ENCODE measurements at places on chromosomes 6 and 20.

- H3K27ac ChIP-seq: no peak overlapping the region
- H3K27me3 ChIP-seq: no peaks in the 10 kb centered on the region
- H3K4me3 ChIP-seq: no peak overlapping the region
- H3K36me3 ChIP-seq: no peaks in the 10 kb centered on the region
Measured at GRCh38 chr20:58713801-58714339, 21.3 kb downstream of the NPEPL1 start.

DNA sequence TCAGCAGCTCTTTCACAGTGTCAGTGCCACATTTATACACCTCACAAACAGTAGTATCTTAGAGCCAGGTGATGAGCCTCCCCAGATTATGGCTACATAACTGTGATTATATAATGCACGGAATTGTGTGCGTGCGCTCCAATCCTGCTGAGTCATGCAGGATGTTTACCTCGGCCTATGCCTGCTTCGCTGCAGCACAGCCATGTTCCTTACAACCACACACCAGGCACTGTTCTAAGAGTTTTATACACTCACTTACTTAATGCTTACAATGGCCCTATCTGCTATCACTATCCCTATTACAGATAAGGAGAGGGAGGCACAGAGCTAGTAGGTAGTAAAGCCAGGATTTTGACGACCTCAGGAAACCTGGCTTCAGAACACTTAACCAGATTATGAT is 7.3 kb downstream of the ZKSCAN3 start:
- no peak overlapping the region for H3K27ac ChIP-seq
- peaks cover 6% of the 10 kb centered on the region for H3K4me1 ChIP-seq
- no peak overlapping the region for H3K4me3 ChIP-seq

DNA sequence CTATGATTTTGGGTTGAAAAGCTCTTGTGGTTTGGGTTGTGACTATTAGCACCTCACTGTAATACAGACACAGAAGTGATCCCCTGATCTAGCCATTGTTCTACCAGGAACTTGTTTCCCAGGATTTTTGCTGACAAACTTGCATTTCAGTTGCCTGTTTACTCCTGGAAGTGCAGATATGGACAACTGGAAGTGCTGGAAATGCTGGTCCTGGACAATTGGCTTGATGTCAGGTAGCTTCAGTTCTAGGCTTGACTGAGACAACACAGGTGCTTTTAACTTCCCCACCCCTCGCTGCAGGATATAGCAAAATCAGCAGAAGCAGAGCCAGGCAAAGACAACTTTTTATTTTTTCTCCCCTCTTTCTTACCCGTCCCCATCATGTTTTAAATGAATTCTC is 27.1 kb upstream of the FBXO30 start:
- H3K27me3 ChIP-seq: no peaks in the 10 kb centered on the region
- no peaks in the 10 kb centered on the region for H3K36me3 ChIP-seq
- H3K27ac ChIP-seq: no peak overlapping the region
- no peak for DNase-seq
- 0 out of 2 replicates have a peak, but pooled peaks cover 1% of the 10 kb centered on the region for H3K4me1 ChIP-seq

- H3K4me3 ChIP-seq: no peak overlapping the region
- no peak for DNase-seq
- H3K27ac ChIP-seq: no peak overlapping the region
- no peaks in the 10 kb centered on the region for H3K27me3 ChIP-seq
- no peaks in the 10 kb centered on the region for H3K4me1 ChIP-seq
- H3K36me3 ChIP-seq: no peaks in the 10 kb centered on the region
Measured at GRCh38 chr6:120260636-120261035, 911.1 kb upstream of the MAN1A1 start.

DNA sequence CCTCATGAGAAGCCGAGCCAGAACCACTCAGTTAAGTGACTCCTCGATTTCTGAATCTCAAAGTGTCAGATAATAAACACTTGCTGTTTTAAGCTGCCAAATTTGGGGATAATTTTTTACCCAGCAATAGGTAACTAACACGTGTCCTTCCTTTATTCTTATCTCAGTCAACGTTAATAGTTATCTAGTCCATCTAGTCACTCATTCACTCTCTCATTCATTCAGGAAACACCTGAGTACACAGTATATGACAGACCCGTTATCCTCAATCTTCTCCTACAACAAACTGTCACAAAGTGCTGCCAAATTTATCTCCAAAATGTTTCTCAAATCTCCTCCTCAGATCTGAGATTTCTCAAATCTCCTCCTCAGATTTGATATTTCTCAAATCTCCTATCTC is 13.1 kb downstream of the FAM184A start:
- no peak for DNase-seq
- H3K4me1 ChIP-seq: no peaks in the 10 kb centered on the region
- no peak overlapping the region for H3K4me3 ChIP-seq
- H3K36me3 ChIP-seq: no peaks in the 10 kb centered on the region
- H3K27me3 ChIP-seq: no peaks in the 10 kb centered on the region
